Renal pelvis (tissue), 12 donors: ENCODE measurements at places on chromosomes 3 and 15.

DNA sequence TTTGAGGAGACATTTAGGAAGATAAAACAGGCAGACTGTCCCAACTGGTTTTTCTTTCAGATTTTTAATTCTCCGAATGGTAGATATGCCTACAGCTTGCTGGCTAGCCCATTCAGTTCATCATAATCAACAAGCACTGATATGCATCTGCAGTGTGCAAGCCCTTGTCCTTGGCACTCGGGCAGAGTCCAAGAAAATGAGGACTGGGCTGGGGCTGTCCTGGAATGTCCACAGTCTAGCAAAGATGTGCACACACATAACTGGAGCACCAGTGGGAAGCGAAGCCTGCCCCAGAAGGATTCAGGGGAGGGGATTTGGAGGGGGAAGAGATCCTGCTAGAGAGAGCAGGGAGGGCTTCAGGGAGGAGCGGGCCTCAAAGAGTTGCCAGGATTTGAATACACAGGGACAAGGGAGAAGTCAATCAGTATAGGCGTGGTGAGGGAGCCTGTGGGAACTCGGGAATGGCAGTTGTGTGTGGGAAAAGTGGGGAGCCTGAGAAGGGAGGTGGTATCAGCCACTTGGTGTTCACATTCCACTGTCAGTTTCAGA is 8.7 kb downstream of the FAH start:
- no peak for DNase-seq

- DNase-seq: no peak
Measured at GRCh38 chr15:61442821-61443220, 213.7 kb upstream of the RORA start.

- DNase-seq: no peak
Measured at GRCh38 chr15:32829436-32829835, 111.6 kb downstream of the GREM1 start.

- no peak for DNase-seq
Measured at GRCh38 chr3:158617982-158618875, 26.1 kb upstream of the GFM1 start.

GRCh38 chr3:81920816-81921215 is 159.4 kb upstream of the GBE1 start:
- peak; percentile 11 for DNase-seq

GRCh38 chr3:184186184-184186901 is at the start of gene ABCF3:
TSS of gene ABCF3 (plus strand) at chr3:184186199. CDS start at chr3:184186208, 9 bp downstream.
- DNase-seq: no peak
